ENCODE measurements at places on chromosomes 7 and 10. TPM values are rescaled to one million over a fixed set of nuclear protein-coding genes. Genes with fewer than 3 reads are reported as not detected.

LAMTOR4 gene
- 125 TPM for total RNA-seq

DNA sequence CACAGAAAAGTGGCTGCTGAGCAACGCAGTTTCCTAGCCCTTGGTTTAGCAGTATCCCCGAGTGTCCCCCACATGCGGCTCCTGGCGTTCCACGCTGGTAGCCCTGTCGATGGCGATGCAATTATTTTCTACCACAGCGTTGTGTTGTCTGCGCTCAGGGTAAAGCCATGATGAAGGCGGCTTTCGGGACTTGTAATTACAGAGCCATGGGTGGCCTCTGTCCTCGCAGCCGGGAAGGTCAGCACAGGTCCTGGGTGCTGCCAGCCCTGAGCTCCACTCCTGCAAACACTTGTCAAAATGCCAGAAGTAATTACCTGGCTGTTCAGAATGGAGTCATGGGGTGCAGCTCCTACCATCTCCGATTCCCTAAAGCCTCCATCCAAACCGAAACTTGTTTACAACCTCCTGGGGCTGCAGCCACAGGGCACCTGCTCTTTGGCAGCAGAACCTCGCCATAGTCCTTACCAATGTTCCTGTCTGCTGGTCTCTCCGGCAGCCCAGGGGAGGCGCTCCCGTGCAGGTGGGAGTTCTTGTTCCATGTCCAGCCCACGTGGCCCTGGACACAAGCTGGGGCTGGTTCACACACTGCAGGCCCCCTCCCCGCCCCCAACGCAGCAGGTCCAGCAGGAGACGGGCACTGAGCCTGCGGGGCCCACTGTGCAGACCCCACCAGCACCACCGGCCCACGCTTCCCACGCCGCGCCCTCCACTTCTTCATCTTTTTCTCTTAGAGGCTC is 512.6 kb downstream of the PTPRN2 start:
- H3K27me3 ChIP-seq = no peaks in the 10 kb centered on the region
- H3K27ac ChIP-seq = no peak overlapping the region
- H3K4me1 ChIP-seq = no peaks in the 10 kb centered on the region
- no peaks in the 10 kb centered on the region for H3K36me3 ChIP-seq
- no peak overlapping the region for H3K4me3 ChIP-seq

UPK3BL1 gene
- total RNA-seq = 20.5 TPM

ADAM22 gene
- 4.3 TPM for total RNA-seq

All from CD8-positive, alpha-beta memory T cell (primary cell).